ENCODE measurements at places on chromosomes 2 and 18.

GRCh38 chr2:127640082-127641072, 5.6 kb upstream of the GPR17 start:
- H3K4me1 ChIP-seq = peaks cover 25% of the 10 kb centered on the region
- peak overlapping the region; percentile 75 for H3K4me3 ChIP-seq
- H3K27me3 ChIP-seq = no peaks in the 10 kb centered on the region
- peak overlapping the region; percentile 45 for H3K27ac ChIP-seq
- H3K36me3 ChIP-seq = no peaks in the 10 kb centered on the region

- no peak for DNase-seq
- H3K27me3 ChIP-seq = no peaks in the 10 kb centered on the region
- no peaks in the 10 kb centered on the region for H3K36me3 ChIP-seq
- H3K4me3 ChIP-seq = no peak overlapping the region
Observed at GRCh38 chr2:164898475-164898874, 56.9 kb downstream of the SLC38A11 start.

- DNase-seq = no peak
- no peaks in the 10 kb centered on the region for H3K4me1 ChIP-seq
- H3K4me3 ChIP-seq = no peak overlapping the region
- H3K27ac ChIP-seq = no peak overlapping the region
Observed at GRCh38 chr2:183227176-183227575, 102.9 kb downstream of the NUP35 start.

DNA sequence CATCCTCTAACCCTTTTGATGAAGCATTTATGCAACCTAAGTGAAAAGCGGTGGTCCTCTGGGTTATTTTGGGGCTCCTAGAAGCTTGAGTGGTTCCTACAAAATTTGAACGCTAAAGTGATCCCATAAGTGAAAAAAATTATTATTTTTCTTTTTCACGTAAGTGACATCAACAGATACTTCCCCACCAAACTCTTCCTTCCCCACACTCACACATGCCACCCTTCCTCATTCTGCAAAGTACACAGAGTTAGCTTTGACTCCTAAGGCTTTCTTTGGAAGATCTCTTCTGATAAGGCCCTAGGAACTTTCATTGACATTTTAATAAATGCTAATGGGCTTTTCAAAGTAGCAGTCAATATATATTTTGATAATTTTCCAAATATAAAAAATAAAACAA, 109.7 kb downstream of the DOCK10 start:
- H3K4me3 ChIP-seq = no peak overlapping the region
- peak overlapping the region; percentile 99 for H3K27ac ChIP-seq
- H3K4me1 ChIP-seq = peaks cover 62% of the 10 kb centered on the region
- no peak for DNase-seq
- H3K27me3 ChIP-seq = no peaks in the 10 kb centered on the region

- no peak overlapping the region for H3K27ac ChIP-seq
Observed at GRCh38 chr18:21081426-21081825, 30.2 kb downstream of the ROCK1 start.

DNA sequence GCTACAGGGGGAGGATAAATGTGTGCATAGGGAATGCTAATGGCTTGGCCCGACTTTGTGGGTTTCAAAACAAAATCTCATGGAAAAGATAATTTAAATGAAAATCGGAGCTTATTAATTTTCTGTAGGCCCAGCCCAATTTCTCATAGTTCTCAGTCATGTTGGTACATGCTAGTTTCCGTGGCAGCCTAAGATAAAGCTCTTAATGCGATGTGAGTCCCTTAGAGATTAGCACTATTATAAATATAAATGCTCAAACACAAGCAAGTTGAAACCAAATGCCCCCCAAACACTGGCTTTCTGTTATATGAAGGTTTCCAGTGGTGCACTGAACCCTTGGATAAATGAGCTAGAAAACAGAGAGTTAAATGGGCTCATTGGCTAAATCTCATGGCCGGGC, 168.0 kb downstream of the BCL2 start:
- DNase-seq = no peak
- no peak overlapping the region for H3K4me3 ChIP-seq
- H3K27ac ChIP-seq = peak overlapping the region; percentile 100
- no peaks in the 10 kb centered on the region for H3K27me3 ChIP-seq

- H3K4me3 ChIP-seq = peak overlapping the region; percentile 94
- DNase-seq = peak; percentile 25
- H3K27ac ChIP-seq = peak overlapping the region; percentile 90
- peaks cover 32% of the 10 kb centered on the region for H3K27me3 ChIP-seq
- peaks cover 31% of the 10 kb centered on the region for H3K4me1 ChIP-seq
Observed at GRCh38 chr2:111121028-111121827, 514 bp downstream of the BCL2L11 start.

- no peaks in the 10 kb centered on the region for H3K27me3 ChIP-seq
- no peak overlapping the region for H3K27ac ChIP-seq
- H3K4me1 ChIP-seq = no peaks in the 10 kb centered on the region
- no peak overlapping the region for H3K4me3 ChIP-seq
- H3K36me3 ChIP-seq = no peaks in the 10 kb centered on the region
Observed at GRCh38 chr18:63799189-63799588, 24.0 kb downstream of the SERPINB7 start.

DNA sequence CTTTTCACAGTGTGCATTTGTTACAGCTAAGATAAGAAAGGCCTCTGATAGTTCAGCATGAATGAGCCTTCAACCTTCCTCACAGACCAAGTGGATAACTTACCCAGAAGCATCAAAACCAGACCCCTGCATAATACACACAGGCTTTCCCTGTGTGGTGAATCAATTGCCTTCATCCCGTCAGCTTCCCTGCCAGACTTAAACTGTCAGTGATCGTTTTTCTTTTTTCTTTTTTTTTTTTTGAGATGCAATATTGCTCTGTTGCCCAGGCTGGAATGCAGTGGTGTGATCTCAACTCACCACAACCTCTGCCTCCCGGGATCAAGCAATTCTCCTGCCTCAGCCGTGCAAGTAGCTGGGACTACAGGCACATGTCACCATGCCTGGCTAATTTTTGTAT, 20.5 kb upstream of the SLC35F5 start:
- H3K27ac ChIP-seq = no peak overlapping the region
- H3K4me3 ChIP-seq = no peak overlapping the region
- no peaks in the 10 kb centered on the region for H3K27me3 ChIP-seq
- no peak for DNase-seq
- H3K4me1 ChIP-seq = peaks cover 6% of the 10 kb centered on the region

DNA sequence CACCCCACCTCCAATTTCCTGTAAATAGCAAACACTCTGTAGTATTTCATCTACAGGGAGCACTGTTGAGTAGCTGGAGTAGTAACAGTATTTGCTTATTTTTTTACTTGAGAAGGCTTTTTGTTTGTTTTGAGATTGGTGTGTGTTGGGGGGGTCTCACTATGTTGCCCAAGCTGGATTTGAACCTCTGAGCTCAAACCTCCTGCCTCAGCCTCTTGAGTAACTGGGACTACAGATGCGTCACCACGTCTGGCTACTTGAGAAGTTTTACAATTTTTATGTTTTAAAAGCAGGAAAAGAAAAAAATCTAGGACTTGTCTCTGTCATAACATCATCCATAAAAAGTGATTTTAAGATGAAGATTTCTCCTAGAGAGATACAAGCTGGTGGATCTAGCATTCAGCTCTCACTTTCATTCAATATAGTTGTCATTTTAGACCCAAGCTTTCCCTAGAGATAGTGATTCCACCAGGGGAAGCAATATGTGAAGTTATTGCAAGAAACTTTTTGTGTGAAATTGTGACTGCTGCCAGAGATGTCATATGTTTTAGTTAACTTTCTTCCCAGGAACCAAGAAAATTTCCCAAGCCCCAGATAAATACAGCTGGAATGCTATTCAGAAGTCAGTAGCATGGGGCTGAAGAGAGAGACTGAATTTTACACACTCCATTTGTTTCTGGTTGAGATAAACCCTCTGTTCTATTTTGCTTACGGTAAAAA, 60.2 kb upstream of the MAP4K3 start:
- H3K4me1 ChIP-seq = peaks cover 2% of the 10 kb centered on the region
- peaks cover 2% of the 10 kb centered on the region for H3K36me3 ChIP-seq
- no peak overlapping the region for H3K27ac ChIP-seq
- H3K4me3 ChIP-seq = no peak overlapping the region
- H3K27me3 ChIP-seq = peaks cover under 1% of the 10 kb centered on the region

GRCh38 chr2:42902939-42903709, 110.7 kb upstream of the HAAO start:
- H3K27me3 ChIP-seq = peaks cover 51% of the 10 kb centered on the region
- no peak for DNase-seq
- H3K4me3 ChIP-seq = no peak overlapping the region
- peaks cover 3% of the 10 kb centered on the region for H3K36me3 ChIP-seq

- peaks cover 25% of the 10 kb centered on the region for H3K4me1 ChIP-seq
- no peak for DNase-seq
- H3K27me3 ChIP-seq = no peaks in the 10 kb centered on the region
- H3K4me3 ChIP-seq = no peak overlapping the region
- peaks cover 12% of the 10 kb centered on the region for H3K36me3 ChIP-seq
- H3K27ac ChIP-seq = peak overlapping the region; percentile 45
Observed at GRCh38 chr2:232231554-232231953, 147.0 kb upstream of the ALPP start.

DNA sequence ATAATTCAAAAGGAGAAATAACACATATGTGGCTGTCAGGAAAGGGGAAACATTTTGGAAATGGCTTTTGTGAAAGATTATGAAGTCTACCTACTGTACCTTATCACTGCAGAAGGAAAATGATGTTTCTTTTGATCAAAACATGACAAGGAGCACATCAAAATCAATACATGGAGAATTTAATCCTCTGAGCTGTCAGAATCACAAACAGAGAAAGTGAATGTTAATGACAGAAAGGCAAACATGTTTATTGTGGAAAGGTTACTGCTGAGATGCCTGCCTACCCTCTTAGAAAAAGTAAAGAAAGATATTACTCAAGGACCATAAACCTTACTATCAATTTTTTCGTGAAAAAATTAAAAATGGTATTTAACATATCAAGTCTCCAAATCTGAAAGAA, 794.5 kb upstream of the GYPC start:
- H3K27me3 ChIP-seq = no peaks in the 10 kb centered on the region
- H3K4me3 ChIP-seq = no peak overlapping the region
- H3K36me3 ChIP-seq = no peaks in the 10 kb centered on the region
- no peak for DNase-seq
- no peaks in the 10 kb centered on the region for H3K4me1 ChIP-seq
- H3K27ac ChIP-seq = no peak overlapping the region

DNA sequence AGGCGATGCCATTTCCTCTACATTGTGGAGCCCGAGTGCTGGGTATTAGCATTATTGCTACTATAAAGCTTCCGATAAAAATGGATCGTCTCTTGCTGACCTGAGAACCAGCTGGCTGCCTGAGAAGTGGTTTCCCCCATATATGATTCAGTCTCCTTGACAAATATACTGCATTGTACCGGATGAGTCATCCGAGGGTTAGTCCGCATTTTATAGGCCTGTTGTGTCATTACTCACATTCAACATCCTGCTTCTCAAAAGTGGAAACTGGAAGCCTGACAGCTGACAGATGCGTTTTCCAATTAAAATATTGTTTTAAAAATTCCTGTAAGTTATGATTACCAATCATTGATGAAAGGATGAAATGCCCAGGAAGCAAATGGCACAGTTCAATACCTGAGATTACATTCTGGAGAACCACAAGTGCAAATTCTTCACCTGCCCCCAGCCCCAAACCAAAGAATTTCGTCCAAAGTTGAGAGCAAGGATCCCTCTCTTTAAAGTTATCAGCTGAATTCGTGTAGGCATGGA, 65.7 kb downstream of the SPRED2 start:
- DNase-seq = no peak
- H3K27ac ChIP-seq = peak overlapping the region; percentile 11
- no peak overlapping the region for H3K4me3 ChIP-seq
- peaks cover 8% of the 10 kb centered on the region for H3K4me1 ChIP-seq

DNA sequence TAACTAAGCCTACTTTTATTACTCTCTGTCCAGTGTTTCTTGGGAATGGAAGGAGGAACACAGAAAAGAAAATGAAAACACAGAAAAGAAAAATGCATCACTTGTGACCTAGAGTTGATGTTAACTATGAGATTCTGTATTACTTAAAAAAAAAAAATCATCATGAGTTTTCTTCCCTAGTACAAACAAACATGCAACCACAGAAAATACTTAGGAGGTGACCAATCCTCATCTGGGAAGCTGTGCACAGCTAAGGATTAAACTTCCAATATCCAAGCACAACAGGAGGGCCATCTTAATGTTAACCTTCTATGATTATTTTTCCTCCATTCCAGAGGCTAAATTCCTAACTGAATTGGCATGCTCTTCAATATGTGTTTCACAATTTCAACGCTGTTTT, 1140.4 kb downstream of the LRP1B start:
- H3K27me3 ChIP-seq = no peaks in the 10 kb centered on the region
- no peak for DNase-seq
- H3K36me3 ChIP-seq = no peaks in the 10 kb centered on the region
- no peak overlapping the region for H3K4me3 ChIP-seq

- H3K36me3 ChIP-seq = peaks cover 2% of the 10 kb centered on the region
- no peaks in the 10 kb centered on the region for H3K27me3 ChIP-seq
- H3K4me1 ChIP-seq = peaks cover 1% of the 10 kb centered on the region
- no peak overlapping the region for H3K4me3 ChIP-seq
- no peak for DNase-seq
Observed at GRCh38 chr2:215951558-215951957, 61.8 kb downstream of the MREG start.

DNA sequence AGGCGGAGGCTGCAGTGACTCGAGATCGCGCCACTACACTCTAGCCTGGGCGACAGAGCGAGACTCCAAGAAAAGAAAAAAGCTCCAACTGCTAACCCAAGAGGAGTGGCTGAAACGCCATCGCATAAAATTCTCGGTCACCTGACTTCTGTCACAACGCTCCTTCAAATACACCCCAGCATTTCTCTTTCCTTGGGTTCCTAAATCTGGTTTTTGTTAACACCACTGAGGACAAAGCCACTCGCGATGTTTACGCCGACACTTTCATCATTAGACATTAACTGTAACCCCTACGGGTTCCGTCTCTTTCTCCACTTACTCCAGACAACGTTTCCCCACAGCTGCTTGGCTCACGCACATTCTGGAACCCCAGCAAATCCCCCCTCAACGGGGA, 679 bp downstream of the CLK1 start:
- peaks cover 22% of the 10 kb centered on the region for H3K36me3 ChIP-seq
- peaks cover 41% of the 10 kb centered on the region for H3K4me1 ChIP-seq
- no peaks in the 10 kb centered on the region for H3K27me3 ChIP-seq
- H3K4me3 ChIP-seq = peak overlapping the region; percentile 97
- DNase-seq = no peak

DNA sequence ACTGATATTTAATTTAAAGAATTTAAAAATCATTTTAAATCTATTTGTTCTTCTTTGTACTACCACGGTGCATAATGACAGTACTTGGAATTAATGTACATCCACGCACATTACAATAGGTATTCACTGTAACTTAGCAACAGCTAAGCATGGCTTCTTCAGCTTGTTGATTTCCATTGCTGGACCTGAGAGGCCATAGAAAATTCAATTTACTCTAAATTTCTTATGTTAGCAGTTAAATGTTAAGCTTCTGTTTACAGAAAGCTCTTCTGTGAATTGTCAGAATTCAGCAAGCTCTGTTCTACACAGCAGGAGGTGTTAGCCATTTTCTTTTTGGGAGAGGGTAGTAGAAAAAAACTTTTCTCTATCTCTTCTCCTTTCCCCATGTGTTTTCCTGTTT, 1149.3 kb upstream of the CDH2 start:
- no peak for DNase-seq
- no peaks in the 10 kb centered on the region for H3K36me3 ChIP-seq
- H3K27me3 ChIP-seq = no peaks in the 10 kb centered on the region
- no peak overlapping the region for H3K27ac ChIP-seq
- no peaks in the 10 kb centered on the region for H3K4me1 ChIP-seq
